ENCODE measurements at places on chromosomes 2 and 18. TPM values are rescaled to one million over a fixed set of nuclear protein-coding genes. Genes with fewer than 3 reads are reported as not detected.

GRCh38 chr2:30424231-30424630 lies 22.8 kb upstream of the LCLAT1 start:
- DNase-seq = no peak
- H3K4me1 ChIP-seq = peaks cover 39% of the 10 kb centered on the region
- H3K27ac ChIP-seq = no peak overlapping the region
- no peaks in the 10 kb centered on the region for H3K36me3 ChIP-seq
- H3K27me3 ChIP-seq = no peaks in the 10 kb centered on the region

FN1 gene
- total RNA-seq = 292 TPM

DNA sequence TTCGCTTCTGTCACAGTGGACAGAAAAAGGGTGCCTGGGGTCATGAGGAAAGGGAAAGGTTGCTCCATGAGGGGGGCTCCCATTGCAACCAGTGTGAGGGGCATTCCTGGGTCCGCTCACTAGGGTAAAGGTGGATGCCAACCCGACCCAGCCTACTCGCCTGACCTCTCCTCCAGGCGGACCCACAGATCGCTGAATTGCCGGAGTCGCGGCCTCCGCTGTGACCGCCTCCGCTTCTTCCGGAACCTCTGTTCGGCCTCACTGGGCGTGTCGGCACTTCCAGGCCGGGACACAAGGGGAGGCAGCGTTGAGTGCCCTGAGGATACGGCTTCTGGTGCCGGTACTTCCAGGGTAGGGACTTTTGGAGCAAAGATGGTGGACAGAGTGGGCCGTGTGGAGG lies 57.1 kb downstream of the TRABD2A start:
- no peaks in the 10 kb centered on the region for H3K4me1 ChIP-seq
- H3K36me3 ChIP-seq = no peaks in the 10 kb centered on the region
- no peak overlapping the region for H3K27ac ChIP-seq
- no peak overlapping the region for H3K4me3 ChIP-seq
- H3K27me3 ChIP-seq = no peaks in the 10 kb centered on the region

GRCh38 chr2:8297376-8298231 lies 384.3 kb upstream of the ID2 start:
- no peak overlapping the region for H3K4me3 ChIP-seq
- H3K36me3 ChIP-seq = no peaks in the 10 kb centered on the region
- peaks cover 6% of the 10 kb centered on the region for H3K4me1 ChIP-seq
- H3K27me3 ChIP-seq = no peaks in the 10 kb centered on the region

All from vagina (tissue), 2 donors.